ENCODE measurements at places on chromosomes 4 and X.
A peak's percentile ranks its signal among the peaks of the same experiment; 100 is the strongest.

GRCh38 chr4:84927428-84927827, 39.1 kb downstream of the WDFY3 start:
- no peak for DNase-seq

- DNase-seq, result peak; percentile 17
Measured at GRCh38 chrX:22249371-22249770, 23.3 kb upstream of the CBLL2 start.

- peak; percentile 38 for DNase-seq
Measured at GRCh38 chr4:88018466-88018865, 11.0 kb downstream of the PKD2 start.

GRCh38 chr4:31518796-31519250, 798.7 kb downstream of the PCDH7 start:
- DNase-seq, result peak; percentile 49

DNA sequence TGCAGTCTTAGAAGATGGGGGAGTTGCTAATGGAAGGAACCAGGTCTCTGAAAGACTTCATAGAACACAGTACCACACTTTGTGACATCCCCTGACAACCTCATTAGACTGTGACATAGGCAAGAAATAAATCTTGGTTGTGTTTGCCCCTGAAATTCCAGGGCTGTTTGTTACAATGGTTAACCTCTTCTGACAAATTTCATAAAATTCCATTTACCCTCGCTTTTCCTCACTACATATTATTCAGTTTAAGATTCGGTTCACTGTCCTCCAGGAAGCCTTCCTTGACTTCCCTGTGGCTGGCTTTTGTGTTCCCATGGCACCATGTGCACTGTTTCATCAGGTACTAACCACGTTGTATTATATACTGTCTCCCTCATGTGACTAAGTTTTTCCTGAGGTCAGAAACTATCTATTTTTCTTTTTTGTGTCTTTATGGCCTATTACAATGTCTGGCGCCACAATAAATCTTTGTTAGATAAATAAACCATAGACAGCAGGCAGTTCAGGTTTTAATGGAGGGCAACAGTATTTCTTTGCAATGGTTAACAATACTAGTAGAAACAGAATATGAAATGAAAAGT, 54.2 kb downstream of the ATXN3L start:
- no peak for DNase-seq

Measured in fibroblast of skin of right quadriceps (primary cell).